ENCODE measurements at places on chromosomes 13 and 19.
A peak's percentile ranks its signal among the peaks of the same experiment; 100 is the strongest.

- peak; percentile 40 for DNase-seq
Observed at GRCh38 chr13:114080739-114081561, 51.5 kb downstream of the RASA3 start.

DNA sequence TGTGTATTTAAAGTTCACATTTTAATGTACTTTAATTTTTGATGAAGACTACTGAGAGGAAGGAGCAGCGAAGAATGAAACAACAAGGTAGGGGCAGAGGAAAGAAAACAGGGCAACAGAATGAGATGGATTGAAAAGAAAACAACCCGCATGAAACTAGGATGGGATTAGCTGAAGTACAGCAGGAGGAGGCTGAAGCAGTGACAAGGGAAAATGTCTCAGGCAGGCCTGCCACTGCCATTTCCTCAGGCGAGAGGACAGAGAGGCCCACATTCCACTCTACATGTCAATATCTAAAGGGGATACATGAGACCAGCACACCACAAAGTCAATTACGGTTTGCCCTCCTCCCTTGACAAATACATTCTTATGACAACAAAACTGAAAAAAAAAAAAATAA lies 1703.2 kb downstream of the EFNB2 start:
- DNase-seq = no peak

- DNase-seq = peak; percentile 65
Observed at GRCh38 chr19:6947745-6948144, 60.4 kb downstream of the ADGRE1 start.

- no peak for DNase-seq
Observed at GRCh38 chr13:79307433-79307861, 98.6 kb downstream of the RBM26 start.

DNA sequence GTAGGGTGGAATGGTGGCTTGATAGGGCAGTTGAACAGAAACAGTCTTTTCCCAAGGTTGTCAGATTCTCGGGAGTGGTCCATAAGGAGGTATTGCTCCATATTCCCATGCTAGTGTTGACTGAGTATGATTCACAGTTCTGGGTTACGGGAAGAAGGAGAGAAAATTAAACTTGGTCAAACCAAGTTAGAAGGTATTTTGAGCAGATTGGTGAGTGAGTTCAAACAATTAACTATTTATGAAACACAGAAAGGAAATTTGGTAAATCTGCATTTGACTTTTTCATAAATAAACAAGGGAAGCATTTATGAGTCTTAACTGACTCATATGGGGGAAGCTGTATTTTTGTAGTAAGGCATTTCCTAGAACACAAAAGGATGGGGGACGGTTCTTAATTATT lies 2419.4 kb downstream of the PCDH9 start:
- no peak for DNase-seq

- no peak for DNase-seq
Observed at GRCh38 chr13:47175172-47175866, 278.5 kb upstream of the HTR2A start.

GRCh38 chr19:29596080-29596727 lies 9.9 kb upstream of the POP4 start:
- DNase-seq = no peak

- no peak for DNase-seq
Observed at GRCh38 chr19:43774103-43774939, 6.5 kb downstream of the KCNN4 start.

GRCh38 chr19:49472936-49473335 lies 1.1 kb upstream of the FLT3LG start:
- peak; percentile 62 for DNase-seq

DNA sequence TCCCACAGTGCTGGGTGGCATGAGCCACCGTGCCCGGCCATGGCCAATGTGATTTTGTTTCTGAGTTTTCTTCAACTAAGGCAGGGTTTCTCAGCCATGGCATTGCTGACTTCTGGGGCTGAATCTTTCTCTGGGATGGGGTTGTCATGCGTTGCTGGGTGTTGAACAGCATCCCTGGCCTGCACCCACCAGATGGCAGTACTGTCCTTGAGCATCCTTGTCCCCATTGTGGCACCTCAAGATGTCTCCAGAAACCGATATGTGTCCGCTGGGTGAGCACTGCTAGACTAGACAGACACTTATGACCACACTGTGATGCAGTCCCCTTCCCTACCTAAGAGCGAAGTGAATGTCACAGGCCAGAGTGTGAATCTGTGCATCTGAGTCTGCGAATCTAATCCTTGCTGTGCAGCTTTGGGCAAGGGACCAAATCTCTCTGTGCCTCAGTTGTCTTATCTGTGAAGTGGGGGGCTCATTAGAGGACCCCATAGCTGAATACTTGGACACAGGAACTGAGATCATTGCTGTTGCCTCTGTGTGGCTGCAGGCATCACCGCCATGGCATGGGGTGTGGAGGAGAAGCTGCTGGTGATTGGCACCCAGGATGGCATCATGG lies 50.3 kb upstream of the SIN3B start:
- DNase-seq = peak; percentile 64

DNA sequence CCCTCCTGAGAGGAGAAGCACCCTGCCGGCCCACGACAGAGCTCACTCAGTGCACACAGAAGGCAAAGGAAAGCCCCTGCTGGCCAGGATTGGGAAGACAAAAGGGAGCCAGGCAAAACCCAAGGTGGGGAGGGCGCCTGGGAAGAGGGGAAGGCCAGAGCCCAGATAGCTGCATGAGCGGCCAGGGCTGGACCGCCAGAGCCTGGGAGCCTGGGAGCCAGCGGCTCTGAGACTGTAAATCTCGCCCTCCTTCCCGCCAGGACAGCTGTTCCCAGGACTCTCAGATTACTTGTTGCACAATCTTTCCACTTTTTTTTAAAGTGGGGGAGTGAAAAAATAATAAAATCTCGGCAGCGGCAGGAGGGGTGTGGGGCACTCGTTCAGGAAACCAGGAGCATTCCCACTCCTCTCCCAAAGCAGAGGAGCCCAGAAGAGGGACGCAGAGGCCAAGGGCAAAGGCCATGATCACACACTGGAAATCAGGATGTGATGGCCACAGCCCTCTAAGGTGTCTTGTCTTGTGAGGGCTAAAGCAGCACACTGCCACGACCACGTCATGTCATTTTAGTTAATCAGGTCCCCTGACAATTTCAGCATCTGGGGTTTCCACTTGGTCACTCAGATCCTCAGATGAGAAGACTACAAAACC lies 19.6 kb upstream of the EPHX3 start:
- no peak for DNase-seq

GRCh38 chr13:66700117-66700601 lies 530.0 kb downstream of the PCDH9 start:
- no peak for DNase-seq

- DNase-seq = no peak
Observed at GRCh38 chr13:78689011-78689410, 30.1 kb upstream of the OBI1 start.

DNA sequence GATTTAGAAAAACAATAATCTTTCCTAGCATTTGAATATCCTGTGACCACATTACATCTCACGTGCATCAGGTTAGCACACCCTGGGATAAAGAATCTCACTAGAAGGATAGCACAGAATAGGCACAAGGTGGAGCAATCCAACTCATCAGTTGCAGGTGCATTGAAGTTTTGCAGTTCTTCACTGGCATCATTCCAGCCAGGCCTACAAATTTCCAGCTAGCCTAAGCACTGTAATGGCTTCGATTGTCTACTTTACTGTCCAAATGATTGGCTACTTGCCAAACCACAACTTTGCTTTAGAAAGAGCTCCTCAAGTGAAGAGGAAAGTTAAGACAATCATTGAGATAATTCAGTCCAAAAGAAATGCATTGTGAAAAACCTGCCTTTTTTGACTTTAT lies 89.5 kb downstream of the SPRY2 start:
- DNase-seq = no peak

- DNase-seq = peak; percentile 66
Observed at GRCh38 chr19:16585808-16586476, 13.7 kb upstream of the SLC35E1 start.

DNA sequence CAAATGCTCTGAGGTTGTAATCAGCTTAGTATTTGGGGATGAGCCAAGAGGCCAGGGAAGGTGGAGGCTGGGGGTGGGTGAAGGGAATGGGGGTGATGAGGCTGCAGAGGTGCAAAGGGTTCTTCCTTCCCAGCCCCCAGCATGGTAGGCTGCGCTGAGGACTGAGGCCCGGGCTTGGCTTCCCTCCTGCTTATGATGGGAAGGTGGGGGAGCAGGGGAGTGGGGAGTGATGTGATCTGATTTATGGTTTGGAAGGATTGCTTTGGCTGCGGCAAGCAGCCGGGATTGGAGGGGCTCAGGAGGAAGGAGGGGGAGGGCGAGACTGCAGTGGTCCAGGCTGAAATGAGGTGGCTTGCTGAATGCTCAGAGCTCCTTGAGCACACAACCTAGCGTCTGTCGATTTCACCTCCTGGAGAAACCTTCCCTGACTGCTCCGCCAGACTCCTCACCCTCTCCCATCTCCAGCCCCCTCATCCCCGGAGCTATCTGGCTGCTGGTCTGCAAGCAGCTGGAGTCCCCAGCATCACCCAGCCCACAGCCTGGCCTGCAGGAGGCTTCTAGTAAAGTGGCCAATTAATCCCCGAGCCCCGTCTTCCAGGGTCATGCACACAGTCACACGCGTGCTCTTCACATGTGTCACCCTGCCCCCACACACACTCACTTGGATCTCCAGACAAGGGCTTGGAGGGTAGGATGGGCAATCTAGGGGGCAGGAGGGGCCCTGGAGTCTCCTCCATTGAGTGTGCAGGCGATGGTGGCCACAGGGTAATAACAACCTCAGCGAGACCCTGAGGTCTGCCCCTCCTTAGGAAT lies 757 bp upstream of the CLEC11A start:
- no peak for DNase-seq

GRCh38 chr19:12800466-12800770 lies 1.2 kb downstream of the PRDX2 start:
- DNase-seq = no peak

DNA sequence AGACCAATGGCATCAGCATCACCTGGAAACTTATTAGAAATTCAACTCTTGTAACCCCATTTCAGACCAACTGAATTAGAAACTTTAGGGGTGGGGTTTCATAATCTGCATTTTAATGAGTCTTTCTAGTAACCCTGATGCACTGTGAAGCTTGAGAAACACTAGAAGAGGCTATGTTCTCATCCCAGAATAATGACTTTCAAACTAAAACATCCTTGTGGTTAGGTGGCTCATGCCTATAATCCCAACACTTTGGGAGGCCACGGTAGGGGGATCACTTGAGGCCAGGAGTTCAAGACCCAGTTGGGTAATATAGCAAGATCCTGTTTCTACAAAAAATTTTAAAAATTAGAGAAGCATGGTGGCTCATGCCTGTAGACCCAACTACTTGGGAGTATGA lies 402.4 kb downstream of the DLEU7 start:
- DNase-seq = no peak

DNA sequence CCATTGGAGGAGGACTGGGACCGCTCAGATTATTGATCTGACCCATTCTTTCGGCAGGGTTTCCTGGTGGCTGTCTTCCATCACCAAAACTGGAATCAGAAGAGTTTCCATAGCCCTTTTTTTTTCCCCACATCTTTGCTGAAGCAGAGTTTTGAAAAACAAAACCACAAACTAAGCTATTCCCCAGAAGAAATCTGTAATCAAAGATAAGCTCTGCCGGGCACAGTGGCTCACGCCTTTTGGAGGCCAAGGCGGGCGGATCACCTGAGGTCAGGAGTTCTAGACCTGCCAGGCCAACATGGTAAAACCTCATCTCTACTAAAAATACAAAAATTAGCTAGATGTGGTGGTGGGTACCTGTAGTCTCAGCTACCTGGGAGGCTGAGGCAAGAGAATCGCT lies 4.2 kb upstream of the ICAM1 start:
- DNase-seq = no peak

GRCh38 chr13:23620211-23620610 lies 50.0 kb downstream of the TNFRSF19 start:
- no peak for DNase-seq

- DNase-seq = no peak
Observed at GRCh38 chr19:2624537-2625091, 77.9 kb downstream of the GNG7 start.

DNA sequence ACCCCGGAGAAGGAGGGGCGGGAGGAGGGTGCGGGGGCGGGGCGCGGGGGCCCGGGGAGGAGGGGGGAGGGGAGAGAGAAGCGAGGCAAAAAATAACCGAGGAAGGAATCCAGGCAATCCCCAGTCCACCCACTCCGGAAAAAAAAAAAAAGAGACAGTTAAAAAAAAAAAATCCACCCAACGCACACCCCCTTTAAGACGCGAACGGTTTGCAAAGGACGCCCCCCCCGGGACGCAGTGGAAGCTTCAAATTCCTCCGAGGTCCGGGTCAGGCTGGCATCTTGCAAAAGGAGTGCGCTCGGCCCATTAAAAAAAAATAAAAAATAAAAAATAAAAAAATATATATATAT lies at the start of gene CACNA1A:
CACNA1A (minus strand) TSS at position 9 of the 350 bp plus-strand sequence. CDS start 255 bp downstream, outside the sequence.
- no peak for DNase-seq

- peak; percentile 51 for DNase-seq
Observed at GRCh38 chr19:57664269-57665127, 4.2 kb upstream of the ZSCAN4 start.

DNA sequence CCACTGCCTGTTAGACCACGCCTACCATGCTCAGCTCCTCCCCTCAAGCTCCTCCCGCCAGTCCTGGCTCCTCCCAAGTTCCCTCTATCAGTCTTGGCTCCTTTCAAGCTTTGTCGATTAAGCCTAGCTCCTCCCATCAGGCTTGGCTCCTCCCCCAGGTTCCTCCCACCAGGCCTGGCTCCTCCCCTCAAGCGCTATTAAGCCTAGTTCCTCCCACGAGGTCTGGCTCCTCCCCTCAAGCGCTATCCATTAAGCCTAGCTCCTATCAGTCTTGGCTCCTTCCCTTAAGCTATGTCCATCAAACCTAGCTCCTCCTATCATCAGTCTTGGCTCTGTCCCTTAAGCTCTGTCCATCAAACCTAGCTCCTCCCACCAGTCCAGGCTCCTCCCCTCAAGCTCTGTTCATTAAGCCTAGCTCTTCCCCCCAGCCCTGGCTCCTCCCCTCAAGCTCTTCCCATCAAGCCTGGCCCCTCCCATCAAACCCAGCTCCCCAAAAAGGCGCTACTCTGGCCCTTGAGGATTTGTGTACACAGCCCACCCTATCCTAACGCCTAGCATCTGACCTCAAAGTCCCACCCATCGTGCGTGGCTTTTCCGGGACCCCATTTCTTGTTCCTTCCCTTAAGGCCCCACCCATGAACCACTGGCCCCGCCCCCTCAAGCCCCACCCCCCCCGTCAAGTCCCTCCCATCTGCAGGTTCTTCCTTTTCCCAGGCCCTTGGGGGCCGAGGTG lies 10.0 kb downstream of the CAMSAP3 start:
- DNase-seq = no peak

DNA sequence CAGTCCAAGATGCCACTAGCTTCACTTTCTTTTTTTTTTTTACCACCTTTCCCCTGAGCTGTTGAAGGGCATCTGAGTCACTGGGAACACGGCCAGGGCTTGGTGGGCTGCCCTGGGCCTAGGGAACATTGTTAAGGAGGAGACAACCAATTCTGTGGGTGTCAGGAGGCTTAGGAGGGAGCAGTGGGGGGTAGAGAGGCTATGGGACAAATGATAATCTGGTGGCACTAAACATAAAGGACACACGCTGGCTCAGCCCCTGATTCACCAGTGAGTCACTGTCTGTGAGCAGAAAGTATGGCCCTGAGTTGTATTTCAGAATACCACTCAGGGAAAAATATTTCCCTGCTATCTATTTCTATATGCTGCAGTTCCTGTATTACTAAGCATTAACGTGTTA lies 207.8 kb downstream of the DCLK1 start:
- no peak for DNase-seq
